Osteoblast (primary cell): ENCODE measurements at places on chromosomes 1 and 21. TPM values are rescaled to one million over a fixed set of nuclear protein-coding genes. Genes with fewer than 3 reads are reported as not detected.

The FCRL4 gene
- total RNA-seq, result not detected in 2 replicates

DNA sequence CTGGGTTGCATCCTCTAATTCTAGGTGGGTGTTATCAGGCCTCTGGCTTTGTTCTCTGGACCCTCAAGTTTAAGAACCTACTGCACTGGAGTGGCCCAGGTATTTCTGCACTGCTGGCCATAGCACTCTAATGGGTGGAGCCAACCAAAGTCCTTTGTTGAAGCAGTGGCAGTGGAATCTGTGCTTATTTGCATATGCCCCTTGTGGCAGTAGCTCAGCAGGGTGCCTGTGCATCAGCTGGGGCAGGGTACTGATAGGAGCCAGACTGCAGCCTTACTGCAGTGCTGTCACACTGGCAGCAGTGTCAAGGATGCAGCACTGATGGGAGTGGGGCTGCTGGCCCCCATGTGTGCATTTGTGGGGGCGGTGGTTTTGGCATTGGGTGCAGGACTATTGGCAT is 660.6 kb downstream of the LRRIQ3 start:
- no peak overlapping the region for H3K27ac ChIP-seq
- no peaks in the 10 kb centered on the region for H3K36me3 ChIP-seq
- H3K4me1 ChIP-seq, result no peaks in the 10 kb centered on the region
- no peak overlapping the region for H3K4me3 ChIP-seq

DNA sequence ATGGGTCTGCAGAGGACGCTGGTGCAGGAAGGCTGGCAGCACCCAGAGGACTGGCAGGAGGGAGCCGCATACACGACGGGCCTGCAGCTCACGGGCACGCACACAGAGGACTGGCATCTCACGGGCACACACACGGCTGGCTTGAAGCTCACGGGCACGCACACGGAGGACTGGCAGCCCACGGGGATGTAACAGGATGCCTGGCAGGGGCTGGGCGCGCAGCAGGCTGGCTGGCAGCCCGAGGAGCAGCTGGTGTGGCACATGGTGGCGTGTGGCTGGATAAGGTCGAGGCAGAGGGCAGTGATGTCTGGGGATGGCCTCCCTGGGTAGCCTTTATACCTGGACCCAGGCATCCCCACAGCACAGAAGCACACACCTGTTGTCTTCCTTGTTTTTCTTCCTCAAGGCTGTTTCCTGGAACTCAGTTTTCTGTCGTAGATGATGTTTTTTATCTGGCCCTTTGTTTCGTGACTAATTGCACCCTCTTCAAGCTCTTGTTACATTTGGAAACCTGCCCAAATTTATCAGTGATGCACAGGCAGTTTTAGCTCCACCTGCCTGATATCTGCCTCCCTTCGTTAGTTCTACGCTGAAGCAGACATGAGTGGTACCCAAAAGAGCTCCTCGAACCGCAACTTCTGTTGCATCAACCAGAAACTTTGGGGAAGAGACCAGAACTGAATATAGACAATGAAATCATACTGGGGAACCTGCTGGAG is at the start of gene KRTAP12-1:
Gene KRTAP12-1, minus strand, starts transcription at position 303 of the 719 bp plus-strand sequence. Its CDS starts 40 bp downstream, at position 263.
- no peaks in the 10 kb centered on the region for H3K4me1 ChIP-seq
- no peak for DNase-seq
- no peak within 1 kb of the TSS for H3K27ac ChIP-seq
- H3K4me3 ChIP-seq, result no peak within 1 kb of the TSS
- no peaks in the 10 kb centered on the region for H3K36me3 ChIP-seq

GRCh38 chr1:59625384-59625783 is 189.4 kb upstream of the HOOK1 start:
- H3K27me3 ChIP-seq, result no peaks in the 10 kb centered on the region
- H3K4me3 ChIP-seq, result no peak overlapping the region
- no peak overlapping the region for H3K27ac ChIP-seq
